ENCODE measurements at places on chromosomes 13 and 19.

GRCh38 chr19:33462112-33462791 lies 59.3 kb downstream of the PEPD start:
- DNase-seq = no peak

GRCh38 chr13:49409008-49409407 lies 34.9 kb downstream of the CAB39L start:
- DNase-seq = no peak

DNA sequence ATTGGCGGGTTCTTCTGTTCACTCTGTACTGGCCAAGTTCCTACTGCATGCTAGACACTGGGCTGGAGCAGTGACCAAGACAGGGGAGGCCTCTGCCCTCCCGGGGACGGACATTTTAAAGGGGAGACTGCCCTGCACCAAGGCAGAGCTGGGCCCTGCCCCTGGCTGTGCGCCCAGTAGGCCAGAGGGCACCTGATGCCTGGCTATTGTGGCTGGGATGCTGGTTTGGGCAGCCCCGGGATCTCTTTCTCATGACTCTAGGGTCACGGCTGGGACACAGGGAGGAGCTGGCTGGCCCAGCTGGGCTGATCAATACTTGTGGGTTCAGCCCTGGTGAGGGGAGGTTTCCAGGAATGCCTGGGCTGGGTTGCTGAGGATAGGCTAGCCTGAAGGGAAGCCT lies 17.7 kb downstream of the LIPE start:
- DNase-seq = no peak

DNA sequence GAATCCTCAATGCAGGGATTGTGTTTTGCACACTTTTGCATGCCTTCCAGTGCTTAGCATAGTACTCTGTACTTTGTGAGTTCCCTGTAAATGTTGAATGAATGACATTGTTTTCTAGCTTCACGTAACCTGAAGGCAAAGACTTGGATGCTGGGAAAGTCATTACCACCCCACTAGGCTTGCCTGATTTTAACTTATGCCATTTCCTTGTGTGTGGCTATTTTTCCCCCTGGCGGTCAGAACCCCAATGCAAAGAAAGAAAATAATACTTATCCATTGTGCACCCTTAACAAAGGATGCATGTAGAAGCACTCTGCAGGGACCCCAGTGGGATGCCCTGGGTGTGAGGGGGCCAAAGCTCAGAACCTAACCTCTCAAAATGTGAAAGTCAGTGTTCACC lies 1.2 kb upstream of the ENOX1 start:
- DNase-seq = no peak

GRCh38 chr13:73179650-73180274 lies 121.0 kb downstream of the KLF5 start:
- DNase-seq = no peak

DNA sequence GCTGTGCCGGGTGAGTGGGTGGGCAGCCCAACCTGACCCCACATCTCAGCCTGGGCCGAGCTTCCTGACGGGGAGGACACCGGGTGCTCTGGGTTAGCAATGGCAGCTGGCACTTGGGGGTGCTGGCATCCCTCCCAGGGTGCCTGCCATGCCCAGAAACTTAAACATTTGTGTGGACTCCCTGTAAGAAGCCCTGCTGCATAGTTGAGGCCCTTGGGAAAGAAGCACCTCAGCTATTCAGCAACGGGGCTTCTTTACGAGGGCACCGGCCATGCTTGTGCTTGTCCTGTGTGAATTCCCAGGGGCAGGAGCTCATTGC lies 33.8 kb upstream of the MEDAG start:
- no peak for DNase-seq

GRCh38 chr13:80132741-80133601 lies 208.0 kb downstream of the SPRY2 start:
- peak; percentile 19 for DNase-seq

DNA sequence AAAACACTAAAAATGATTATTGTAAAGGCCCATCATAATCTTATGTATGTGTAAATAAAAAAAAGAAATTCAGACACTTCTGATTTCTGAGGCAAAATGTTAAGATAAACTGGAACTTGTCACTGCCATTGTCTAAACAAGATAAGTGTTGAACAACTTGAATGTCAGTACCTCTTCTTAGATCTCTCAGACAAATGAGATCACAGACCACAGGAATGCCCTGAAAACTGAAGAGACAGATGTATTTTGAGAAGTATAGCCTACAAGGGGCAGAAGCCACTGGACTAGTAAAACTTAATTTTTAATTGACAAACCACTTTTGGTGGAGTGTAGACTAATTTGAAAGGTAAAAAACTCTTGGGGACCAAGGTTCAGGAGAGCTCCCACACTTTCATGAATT lies 375.5 kb upstream of the SLITRK5 start:
- no peak for DNase-seq

DNA sequence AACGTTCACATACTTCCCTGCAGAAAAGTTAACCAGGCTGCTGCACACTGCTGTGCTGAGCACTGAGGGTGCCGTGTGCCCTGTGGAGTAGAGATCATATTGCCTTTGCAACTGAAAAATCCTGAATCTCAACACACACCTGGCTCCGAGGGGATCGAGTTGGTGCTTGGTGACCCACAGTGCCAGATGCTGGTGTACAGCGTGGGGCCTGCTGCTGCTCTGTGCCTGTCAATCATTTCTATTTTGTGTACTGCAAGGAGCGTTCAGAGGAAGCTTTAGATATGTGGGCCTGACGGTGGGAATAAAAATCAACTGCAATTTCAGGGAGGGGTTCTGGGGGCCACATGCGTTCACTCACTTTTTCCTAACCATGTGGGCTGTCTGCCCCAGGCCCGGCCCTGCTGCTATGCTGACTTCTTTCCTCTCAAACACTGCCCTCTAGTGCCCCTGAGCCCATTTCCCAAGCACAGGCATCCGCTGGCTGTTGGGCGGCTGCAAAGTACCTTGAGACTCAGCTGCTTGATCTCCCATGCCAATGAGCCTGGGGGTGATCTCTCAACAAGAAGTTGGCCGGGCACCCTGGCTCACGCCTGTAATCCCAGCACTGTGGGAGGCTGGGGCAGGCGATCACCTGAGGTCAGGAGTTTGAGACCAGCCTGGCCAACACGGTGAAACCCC lies 9.7 kb upstream of the LENG8 start:
- peak; percentile 15 for DNase-seq

DNA sequence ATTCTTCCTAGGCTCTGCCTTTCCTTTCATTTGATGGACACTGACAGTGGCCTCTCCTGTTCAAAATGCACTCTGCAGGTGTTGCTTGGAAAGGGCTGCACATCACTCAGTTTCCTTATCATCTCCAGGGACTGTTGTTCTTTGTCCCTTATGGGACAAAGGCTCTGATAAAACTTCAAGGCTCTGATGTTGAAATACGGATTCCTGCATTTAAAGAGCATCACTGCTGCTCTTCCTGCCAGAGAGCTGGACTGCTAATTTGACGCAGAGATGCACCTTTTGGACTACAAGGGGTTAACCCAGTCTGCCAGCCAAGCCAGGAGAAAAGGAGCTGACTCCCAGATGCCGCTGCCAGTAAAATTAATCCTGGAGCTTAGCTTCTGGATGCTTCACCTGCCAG lies 952.1 kb downstream of the DIAPH3 start:
- no peak for DNase-seq

- no peak for DNase-seq
These were observed 68.4 kb upstream of the ARHGEF7 start for GRCh38 chr13:111046590-111047141.

DNA sequence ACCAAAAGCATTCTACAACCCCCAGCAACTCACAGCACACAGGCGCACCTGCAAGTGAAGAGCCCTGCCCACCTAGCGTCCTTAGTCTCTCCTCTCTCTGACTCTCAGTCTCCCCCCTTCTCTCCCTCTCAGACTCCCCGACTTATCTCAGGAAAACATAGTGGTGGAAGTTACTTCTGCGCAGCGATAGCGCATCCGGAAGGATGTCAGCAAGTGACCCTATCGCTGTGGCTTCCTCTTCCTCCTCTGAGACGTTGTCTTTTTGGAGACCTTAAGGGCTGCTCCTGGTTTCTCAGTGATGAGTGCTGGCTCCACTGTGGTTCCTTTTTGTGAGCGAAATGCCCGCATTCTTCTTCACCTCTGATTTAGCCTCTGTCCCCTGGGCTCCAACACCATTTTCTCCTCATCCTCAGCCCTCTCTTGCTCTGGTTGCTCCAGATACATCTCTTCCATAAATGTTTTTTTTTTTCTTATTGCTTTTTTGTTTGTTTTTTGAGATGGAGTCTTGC lies 1.4 kb upstream of the YIF1B start:
- DNase-seq = no peak

GRCh38 chr19:5259750-5260149 lies 80.9 kb downstream of the PTPRS start:
- DNase-seq = no peak

GRCh38 chr19:17210296-17210695 lies 4.9 kb upstream of the USE1 start:
- no peak for DNase-seq

DNA sequence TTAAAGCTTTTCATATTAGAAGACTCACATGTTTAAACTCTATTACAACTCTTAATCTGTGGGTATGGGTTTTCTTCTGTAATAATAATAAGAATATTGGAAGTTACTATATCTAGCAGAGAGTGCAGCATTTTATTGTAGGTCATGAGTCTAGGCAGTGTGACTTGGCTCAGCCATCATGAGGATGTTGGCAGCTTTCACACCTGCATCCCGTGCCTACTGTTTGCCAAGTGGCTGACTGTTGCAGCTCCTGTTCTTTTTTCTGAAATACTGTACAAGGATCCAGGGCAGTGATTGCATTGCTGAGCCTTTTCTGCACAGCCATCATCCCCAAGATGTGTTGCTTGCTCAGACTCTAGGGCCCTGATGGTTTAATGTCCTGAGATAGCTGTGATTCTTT lies 47.4 kb downstream of the MTUS2 start:
- no peak for DNase-seq

DNA sequence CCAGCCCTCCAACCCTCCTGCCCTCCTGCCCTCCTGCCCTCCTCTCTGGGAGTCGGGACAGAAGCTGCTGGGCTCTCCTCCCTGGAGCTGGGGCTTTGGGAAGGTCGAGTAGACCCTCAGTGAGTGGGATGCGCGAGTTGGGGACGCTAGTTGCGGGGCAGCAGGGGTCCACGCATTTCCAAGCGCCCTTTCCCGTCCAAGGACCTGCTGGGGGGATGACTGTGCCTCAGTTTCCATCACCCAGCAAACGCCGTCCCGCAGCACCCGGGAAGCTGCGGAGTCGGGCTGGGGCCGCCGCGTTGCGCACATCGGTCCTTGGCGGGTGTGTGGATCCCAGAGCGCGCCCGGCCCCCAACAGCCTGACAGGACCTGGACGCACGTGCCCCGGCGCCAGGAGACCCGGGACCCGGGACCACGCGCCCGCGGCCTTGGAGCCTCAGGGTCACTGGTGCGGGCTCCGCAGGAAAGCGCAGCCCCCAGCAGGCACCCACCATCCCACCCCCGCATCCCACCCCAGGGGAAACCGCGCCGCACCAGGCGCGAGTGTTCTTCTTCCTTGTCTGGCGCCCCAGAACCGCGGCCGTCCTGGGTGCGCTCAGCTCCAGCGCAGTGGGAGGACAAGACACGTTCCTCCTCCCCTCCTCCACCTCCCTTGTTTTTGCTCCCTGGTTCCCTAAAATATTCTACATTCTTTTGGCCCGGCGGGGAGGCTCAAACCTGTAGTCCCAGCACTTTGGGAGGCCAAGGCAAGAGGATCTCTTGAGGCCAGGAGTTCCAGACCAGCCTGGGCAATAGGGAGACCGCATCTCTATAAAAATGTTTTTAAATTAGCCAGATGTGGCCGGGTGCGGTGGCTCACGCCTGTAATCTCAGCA lies 9.2 kb downstream of the ONECUT3 start:
- no peak for DNase-seq

GRCh38 chr13:51993713-51994112 lies 17.5 kb downstream of the ATP7B start:
- no peak for DNase-seq

- no peak for DNase-seq
These were observed 2.8 kb downstream of the ACP5 start for GRCh38 chr19:11574689-11575088.

GRCh38 chr13:98921786-98922185 lies 56.1 kb downstream of the DOCK9 start:
- no peak for DNase-seq

DNA sequence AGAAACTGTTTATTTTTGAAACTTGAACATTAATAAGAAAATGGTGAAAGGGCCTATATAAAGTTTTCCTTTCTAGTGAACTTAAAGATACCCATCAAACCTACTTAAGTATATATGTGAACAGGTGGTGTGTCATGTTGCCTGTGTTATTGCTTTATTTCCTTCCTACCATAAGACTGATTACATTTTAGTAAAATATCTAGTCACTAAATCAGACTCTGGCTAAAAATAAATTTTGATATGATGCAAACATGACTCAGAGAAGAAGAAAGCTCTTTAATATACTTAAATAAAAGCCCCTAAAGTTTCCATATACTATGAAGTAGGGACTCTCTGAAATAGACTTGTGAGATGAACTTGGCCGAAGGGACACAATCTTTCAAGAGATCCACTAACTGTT lies 35.1 kb upstream of the FBXL3 start:
- DNase-seq = no peak

DNA sequence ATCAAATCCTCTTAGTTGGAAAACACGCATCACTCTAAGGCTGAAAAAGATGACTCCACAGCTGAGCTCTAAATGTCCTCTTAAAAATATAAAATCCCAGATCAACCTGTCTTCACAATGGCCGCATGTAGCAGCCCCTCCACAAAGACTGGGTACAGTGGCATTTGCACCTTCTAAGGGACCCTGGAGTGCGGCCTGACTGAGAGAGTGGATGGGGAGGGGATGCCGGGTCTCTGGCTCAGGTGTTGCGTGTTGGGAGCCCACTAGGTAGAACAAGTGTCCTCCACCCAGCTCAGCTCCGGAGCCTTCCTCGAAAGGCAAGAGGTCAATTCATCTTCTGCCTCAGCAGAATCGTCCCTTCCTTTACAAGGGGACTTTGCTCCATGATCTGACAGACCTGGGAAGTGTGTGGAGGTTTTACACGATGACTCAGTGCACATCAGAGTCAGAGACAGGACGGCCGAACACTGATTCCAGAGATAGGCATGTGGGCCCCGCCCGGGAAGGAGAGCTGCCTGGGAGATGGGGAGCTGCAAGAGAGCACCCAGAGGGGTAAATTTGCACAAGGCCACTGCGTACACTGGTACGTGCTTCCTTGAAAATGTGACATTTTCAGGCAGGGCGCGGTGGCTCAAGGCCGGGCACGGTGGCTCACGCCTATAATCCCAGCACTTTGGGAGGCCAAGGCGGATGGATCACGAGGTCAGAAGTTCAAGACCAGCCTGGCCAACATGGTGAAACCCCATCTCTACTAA lies 23.5 kb upstream of the SLC15A1 start:
- DNase-seq = no peak

- DNase-seq = no peak
These were observed 8.8 kb downstream of the TPT1 start for GRCh38 chr13:45332036-45332830.

DNA sequence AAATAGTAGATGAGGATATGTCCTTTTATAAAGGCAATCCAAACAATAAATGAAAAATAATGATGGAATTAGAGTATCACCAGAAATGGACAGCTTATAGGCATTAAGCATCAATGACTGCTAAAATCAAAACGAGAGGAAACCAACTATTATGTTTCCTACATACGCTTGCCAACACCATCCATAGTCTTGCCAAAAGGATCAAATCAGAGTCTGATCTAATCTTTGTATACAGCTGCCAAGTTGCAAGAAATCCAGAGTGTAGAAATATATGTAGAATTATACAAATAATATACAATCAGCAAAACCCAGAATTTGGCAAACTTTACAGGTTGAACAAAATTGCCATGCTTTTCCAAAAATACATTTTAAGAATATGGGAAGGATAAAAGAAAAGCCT lies 1661.6 kb downstream of the SLITRK1 start:
- no peak for DNase-seq
